NCI-H2107 (cell line): ENCODE measurements at places on chromosomes 6 and 20.

GRCh38 chr20:48801197-48801596 lies 26.6 kb downstream of the PREX1 start:
- no peak for DNase-seq

- DNase-seq, result no peak
Measured at GRCh38 chr6:160962835-160963623, 28.5 kb upstream of the MAP3K4 start.

GRCh38 chr20:8454137-8454712 lies 322.2 kb downstream of the PLCB1 start:
- no peak for DNase-seq

DNA sequence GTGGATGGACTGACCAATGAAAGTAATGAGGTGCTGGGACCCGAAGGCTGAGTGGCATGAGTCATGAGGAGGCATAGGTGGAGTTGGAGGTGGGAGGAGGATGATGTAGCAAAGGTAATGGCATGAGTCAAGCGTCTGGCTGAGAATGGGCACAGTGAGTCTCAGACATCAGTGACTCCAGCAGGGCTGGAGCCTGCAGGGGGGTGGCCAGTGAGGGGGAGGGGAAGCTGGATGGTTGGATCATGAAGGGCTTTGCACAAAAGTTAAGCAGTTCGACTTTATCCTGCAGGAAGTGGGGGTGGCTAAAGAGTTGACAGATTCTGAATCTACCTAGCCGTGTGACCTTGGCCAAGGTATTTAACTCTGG lies 99.0 kb upstream of the IYD start:
- DNase-seq, result no peak

DNA sequence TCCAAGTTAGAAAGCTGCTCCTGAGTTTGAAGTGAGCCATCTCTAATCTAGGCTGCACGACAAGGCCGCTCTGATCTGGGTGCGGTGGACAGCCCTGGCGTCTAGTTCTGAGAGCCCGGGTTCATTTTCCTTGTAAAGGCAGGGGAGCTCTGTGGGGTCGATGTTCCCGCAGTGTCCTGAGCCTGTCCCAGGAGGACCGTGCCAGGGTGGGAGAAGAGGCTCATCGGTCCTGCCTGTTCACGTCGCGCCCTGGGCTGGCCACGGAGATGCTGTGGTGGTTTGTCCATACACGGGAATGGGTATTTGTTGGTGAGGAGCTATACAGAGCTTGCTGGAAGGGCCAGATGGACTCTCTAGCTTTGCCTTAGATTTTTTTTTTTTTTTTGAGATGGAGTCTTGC lies 27.0 kb downstream of the PSMG4 start:
- no peak for DNase-seq

- no peak for DNase-seq
Measured at GRCh38 chr6:13278164-13278563, 50.2 kb downstream of the TBC1D7 start.

- DNase-seq, result no peak
Measured at GRCh38 chr20:20457392-20458126, 89.7 kb downstream of the INSM1 start.

- DNase-seq, result no peak
Measured at GRCh38 chr6:2942914-2943563, 28.3 kb downstream of the SERPINB6 start.
